ENCODE measurements at places on chromosomes 4 and X.

- no peak for DNase-seq
These were observed 895.1 kb downstream of the PCDH18 start for GRCh38 chr4:136637071-136637777.

DNA sequence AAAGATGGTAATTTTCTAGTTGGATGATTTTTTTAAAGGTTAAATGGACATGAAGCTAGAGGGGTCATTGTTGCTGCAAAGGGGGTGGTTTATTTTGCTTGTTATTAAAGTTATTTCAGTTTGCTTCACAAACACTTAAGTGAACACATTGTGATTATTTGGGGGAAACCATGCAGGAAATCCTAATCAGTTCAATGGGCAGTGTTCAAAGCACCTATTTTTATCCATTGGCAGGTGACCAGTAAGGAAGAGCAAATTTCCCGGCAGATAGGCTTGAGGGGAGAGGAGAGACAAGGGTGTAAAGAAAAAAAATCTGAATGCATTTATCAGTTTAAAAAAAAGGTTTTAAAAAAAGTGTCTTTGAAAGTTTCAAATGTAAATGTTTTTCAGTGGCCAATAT is 17.6 kb downstream of the GPR174 start:
- no peak for DNase-seq

- DNase-seq: no peak
These were observed 4.2 kb downstream of the SLC30A9 start for GRCh38 chr4:41994461-41994985.

DNA sequence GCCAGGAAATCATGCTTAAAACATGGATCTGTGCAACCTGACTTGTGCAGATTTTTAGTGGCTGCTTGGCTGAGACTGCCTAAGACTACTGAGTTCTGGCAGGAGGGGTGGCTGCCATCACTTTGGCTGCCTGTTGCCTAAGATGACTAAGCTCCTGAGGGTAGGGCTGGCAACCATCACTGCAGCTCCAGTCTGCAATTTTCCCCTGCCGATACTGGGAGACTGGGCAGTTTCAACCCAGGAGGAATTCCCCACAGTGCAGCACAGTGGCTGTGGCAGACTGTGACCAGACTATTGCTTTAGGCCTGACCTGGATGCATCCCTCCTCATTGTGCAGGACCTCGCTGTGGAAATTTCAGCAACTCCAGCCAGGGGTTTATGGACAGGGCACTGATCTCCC is 544.9 kb downstream of the ANKRD50 start:
- no peak for DNase-seq

GRCh38 chr4:24395937-24396336 is 188.4 kb downstream of the DHX15 start:
- no peak for DNase-seq

- no peak for DNase-seq
These were observed 160.4 kb downstream of the GATB start for GRCh38 chr4:151600432-151600831.

DNA sequence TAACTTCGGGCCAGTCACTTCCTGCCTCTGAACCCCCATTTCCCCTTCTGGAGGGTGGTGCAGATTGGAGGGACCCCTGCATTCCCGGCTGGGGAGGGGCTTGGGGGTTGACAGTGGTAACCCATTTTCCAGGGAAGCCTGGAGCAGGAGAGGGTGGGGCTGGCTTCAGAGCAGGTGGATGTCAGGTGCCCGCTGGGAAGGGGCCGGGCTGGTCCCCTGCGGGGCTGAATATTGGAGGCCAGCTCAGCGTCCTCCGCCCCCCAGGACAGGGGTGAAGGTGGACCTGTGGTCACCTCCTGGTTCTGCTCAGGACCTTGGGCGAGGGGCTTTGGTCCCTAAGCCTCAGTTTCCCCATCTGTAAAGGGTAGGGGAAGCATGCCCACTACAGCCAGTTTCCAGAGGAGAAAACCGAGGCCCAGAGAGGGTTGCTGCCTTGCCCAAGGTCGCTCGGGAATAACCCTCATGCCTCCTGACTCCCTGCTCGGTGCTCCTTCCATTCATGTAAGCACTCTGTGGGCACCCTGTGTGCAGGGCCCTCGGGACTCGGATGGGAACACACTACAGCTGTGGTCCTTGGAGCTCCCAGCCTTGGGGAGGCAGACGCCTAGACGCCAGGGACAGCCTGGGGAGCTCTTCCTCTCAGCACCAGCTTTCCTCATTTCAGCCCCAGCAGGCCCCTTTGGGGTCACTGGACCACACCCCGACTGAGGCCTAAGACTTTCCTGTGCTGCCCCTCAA is 683 bp downstream of the MAN2B2 start:
- DNase-seq: no peak

GRCh38 chr4:186151499-186151898 is 39.9 kb upstream of the CYP4V2 start:
- no peak for DNase-seq

GRCh38 chr4:115883231-115883630 is 769.8 kb upstream of the NDST4 start:
- DNase-seq: no peak

Data from NCI-H187 (cell line).